ENCODE measurements at places on chromosomes 11 and 22.

GRCh38 chr11:82045748-82046457 lies 687.8 kb downstream of the FAM181B start:
- no peak for DNase-seq

GRCh38 chr11:11706028-11706427 lies 84.2 kb upstream of the GALNT18 start:
- no peak for DNase-seq

- DNase-seq, result peak; percentile 90
These were observed 2.0 kb downstream of the SBF2 start for GRCh38 chr11:10291801-10292638.

DNA sequence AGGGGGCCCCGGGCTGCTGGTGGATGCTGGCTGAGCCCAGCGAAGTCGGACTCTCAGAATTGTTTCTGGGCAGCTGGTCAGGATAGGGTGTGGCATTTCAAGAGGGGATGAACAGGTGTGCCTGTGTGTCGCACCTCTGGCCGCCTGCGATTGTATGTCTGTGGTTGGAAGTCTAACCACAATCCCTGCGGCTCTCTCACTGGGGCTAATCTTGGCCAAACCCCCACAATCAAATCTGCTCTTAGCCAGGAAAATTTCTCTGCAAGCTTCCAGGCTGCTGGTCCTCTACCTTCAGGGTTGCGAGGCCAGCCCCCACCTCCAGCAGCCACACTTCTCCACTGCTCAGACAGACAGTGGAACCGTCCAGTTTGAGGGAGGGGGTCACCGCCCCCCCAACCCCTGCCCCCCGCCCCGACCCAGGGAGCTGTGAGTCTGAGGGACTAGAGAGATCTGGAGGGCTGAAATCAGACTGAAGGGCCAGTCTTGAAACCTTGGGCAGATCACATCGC lies 953 bp downstream of the ATG16L2 start:
- no peak for DNase-seq

DNA sequence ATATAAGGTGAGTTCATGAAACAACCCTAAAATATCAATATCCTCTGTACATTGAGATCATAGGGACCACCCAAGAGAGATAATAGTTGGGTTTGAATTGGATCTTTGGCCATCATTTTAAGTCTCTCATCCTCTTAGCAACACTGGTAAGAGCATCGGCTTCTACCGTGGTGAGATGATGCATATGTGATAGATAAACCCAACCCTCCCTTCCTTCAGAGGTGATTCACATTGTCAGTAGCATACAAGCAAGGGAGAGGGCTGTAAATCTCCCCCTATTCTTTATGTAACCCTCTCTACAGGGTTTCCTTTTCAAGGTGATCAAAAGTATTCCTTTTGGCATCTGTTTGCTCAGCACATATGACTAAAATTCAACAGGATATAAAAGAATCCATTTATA lies 102.4 kb upstream of the MTMR2 start:
- no peak for DNase-seq
